Right hindlimb (tissue), 1 donor: ENCODE measurements at places on chromosomes 16 and 17.

GRCh38 chr16:86373276-86373901, 136.9 kb upstream of the FOXF1 start:
- no peak for DNase-seq

- DNase-seq, result no peak
Observed at GRCh38 chr17:66949501-66949900, 15.0 kb upstream of the CACNG4 start.

DNA sequence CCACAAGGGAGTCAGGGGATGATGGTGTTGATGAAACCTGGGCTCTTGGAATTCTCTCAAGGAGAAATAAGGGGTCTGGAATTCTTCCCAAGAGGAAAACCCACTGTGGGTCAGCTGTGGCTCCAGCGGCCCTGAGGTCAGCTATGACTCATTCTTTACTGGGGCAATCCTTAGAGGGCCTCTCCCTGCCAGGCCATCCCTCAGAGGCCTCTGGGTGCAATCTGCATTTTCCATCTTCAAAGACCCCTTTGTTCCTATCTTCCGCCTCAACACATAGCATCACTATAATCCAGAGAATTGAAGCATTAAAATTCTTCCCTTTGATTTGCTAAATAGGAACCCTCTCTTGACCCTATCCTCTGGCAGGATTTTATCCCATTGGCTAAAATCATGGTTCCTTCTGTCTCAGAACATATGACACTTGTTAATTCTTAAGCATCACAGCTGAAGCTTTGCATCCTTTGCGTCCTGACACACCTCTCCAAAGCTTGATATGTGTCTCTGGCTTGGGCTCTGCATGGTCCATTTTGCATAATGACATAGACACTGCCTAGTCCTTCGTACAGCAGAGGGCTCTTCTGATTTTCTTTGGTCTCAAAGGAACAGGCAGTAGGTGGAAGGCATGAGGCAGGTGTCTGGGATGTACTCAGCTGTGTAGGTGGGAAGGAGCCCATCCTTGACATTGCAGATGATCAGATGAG, 4.4 kb upstream of the KRT37 start:
- DNase-seq, result no peak

DNA sequence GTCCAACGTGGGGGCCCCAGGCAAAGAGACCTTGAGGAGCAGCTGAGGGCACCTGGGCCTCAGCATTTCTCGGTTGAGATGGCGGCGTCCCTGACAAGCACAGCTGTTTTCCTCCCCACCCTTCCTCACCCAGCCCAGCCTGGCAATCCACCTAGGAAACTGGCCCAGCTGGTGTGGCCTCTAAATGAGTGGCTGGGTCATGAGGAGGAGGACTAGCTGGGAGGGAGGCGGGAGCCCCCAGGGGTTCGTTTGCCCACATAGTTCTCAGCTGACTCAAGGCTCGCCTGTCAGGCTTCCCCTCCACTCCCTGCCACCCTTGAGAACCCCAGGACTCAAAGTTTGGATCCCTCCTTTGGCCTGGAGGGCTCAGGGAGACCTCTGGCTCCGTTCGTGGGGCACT, 5.9 kb downstream of the RNF222 start:
- no peak for DNase-seq
